ENCODE measurements at places on chromosomes 6 and 20. TPM values are rescaled to one million over a fixed set of nuclear protein-coding genes. Genes with fewer than 3 reads are reported as not detected.

The MEP1A gene
- polyA plus RNA-seq = not detected

The LY86 gene
- 2.2 TPM for polyA plus RNA-seq

The SMIM13 gene
- polyA plus RNA-seq = 19.5 TPM

The CTAGE9 gene
- polyA plus RNA-seq = not detected

The KIF6 gene
- 4.4 TPM for polyA plus RNA-seq

The VPS52 gene
- 75.3 TPM for polyA plus RNA-seq

The PNRC1 gene
- 130 TPM for polyA plus RNA-seq

The EDN1 gene
- polyA plus RNA-seq = 4.0 TPM

The ANKEF1 gene
- 8.7 TPM for polyA plus RNA-seq

The FOXO3 gene
- polyA plus RNA-seq = 53.2 TPM

The SNRNP48 gene
- 18.3 TPM for polyA plus RNA-seq

The NAA20 gene
- 105 TPM for polyA plus RNA-seq

The RAMACL gene
- 3.2 TPM for polyA plus RNA-seq

The IP6K3 gene
- 0.83 TPM for polyA plus RNA-seq

The EFCAB8 gene
- polyA plus RNA-seq = not detected

The AHI1 gene
- 49.8 TPM for polyA plus RNA-seq

The CCM2L gene
- polyA plus RNA-seq = 6.3 TPM

The IL17F gene
- polyA plus RNA-seq = 0.32 TPM

The KCNS1 gene
- polyA plus RNA-seq = 0.53 TPM

The RAD21L1 gene
- polyA plus RNA-seq = not detected

The C6orf58 gene
- polyA plus RNA-seq = 1.3 TPM

The SLC22A1 gene
- polyA plus RNA-seq = 0.35 TPM

The C6orf15 gene
- not detected for polyA plus RNA-seq

The SRMS gene
- 0.21 TPM for polyA plus RNA-seq

The FANCE gene
- 10.1 TPM for polyA plus RNA-seq

The AGER gene
- polyA plus RNA-seq = 15.8 TPM

The SNAP25 gene
- 5.5 TPM for polyA plus RNA-seq
